Caudate nucleus (tissue), 63 donors: ENCODE measurements at places on chromosomes 13 and 19.

DNA sequence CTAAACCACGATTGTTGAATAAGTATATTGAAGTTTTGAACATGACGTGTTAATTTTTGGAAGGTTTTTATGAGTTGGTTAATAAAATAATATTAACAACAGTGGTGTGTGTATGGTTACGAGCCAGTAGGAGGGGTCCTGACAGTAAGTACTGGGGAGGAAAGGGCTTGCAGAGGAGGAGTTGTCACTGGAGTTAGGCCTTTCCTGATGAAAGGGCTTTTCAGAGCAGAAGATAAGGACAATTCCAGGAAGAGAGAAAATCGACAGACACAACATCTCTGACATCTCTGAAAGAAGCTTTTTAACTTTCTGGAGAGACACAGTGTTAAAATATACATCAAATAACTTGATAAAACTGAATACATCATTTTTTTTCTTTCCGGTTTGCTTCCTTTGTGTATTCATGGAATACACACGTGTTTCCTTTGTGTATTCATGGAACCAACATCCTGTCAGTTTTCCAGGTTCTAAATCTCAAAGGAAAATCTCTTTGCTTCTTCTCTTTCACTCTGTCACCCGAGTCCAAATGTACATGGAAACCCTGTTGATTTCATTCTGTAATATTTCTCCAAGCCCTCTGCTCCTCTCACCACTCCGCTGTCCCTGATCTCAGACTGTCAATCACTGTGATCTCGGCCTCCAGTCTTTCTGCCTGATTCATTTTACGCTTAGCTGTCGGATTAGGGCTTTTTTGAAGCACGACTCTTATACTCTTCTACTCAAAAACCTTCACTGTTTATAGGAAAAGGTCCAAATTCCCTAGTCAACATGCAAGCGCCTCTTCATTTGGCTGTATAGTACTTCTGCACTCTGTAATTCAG is 374.4 kb downstream of the DLEU7 start:
- DNase-seq: no peak

DNA sequence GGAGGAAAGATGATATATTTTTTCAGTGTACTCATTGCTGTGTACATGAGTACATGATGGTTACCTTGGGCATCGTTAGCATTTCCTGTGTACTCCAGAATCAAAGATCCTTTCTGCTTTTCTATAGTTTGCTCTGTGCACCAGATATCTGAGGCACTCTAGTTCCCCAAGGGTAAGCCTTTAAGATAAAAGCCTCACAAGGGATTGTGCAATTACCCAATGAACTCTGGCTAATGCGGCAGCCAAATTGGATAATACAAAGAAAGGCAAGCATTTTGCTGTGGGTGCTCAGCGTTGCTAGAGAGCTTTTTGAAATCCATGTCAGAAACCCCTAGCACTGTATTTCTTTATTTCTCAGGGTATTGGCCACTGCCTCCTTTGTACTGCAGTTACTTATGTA is 2.9 kb downstream of the CYSLTR2 start:
- DNase-seq: no peak

DNA sequence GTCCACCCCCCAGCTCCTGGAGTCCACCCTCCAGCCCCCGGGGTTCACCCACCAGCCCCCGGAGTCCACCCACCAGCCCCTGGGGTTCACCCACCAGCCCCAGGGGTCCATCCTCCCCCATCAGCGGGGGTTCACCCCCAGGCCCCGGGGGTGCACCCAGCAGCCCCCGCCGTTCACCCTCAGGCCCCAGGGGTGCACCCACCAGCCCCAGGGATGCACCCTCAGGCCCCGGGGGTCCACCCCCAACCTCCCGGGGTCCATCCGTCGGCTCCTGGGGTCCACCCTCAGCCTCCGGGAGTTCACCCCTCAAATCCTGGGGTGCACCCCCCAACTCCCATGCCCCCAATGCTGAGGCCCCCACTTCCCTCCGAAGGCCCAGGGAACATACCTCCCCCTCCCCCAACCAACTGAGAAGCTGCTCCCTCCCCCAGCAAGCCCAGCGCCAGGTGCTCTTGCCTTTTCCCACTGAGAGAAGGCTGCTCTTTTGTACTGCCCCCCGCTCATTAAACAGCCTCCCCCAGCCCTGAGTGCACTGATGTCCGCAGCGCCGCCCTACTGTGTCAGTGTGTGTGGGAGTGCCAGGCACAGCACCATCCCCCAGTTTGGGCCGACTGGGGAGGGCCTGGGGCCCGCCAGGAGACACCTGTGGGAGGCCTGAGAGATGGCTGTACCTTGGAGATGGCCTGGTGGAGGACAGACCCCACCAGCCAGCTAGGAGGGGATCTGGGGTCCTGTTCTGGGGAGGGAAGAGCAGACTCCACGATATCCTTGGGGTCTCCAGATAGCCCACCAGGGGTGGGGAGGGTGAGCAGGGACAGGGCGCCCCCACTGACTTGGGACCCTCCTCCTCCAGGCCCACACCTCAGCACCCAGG is 750 bp upstream of the AMH start:
- no peak for DNase-seq

DNA sequence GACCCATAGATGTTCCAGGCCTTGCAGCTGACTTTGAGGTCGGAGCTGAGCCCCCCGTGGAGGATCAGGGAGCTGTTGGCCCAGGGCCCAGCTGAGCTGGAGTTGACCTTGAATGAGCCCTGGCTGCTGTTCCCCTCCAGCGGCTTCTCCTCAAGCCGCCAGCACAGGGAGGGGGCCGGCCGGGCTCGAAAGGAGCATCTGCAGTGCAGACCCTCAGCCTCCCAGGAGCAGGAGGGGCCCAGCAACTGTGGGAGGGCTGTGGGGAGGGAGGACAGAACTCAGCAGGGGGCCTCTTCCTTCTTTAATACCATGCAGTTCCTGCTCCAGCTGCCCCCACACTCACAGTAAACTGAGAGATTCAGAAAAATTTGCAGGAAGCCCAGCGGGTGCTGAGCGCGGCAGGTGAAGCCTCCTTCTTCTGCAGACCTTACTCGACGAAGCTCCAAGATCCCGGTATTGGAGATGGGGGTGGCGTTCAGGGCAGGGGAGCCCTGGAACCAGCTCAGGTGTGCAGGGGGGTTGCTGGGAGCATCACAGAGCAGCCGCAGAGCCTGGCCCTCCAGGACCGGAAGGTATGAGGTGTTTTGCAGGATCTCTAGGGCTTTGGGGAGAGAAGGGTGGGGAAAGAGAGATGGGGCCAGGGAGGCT is 2.6 kb downstream of the SIGLEC5 start:
- no peak for DNase-seq

DNA sequence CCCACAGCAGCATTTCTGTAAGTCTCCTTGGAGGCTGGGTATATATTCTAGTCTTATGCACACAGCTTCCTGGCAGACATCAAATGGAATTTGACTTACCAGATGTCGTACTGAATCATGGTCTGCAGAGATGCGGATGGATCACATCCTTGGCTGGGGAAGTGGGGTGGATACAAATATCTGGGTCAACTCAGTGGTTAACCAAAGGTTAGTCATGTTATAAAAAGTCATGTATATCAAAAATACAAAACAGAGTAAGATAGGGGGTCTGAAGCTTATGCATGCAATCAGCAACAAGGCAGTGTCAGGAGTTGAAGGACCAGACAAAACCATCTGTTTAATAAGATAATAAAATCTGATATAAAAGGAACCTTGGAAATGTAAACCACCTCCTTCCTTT is 61.9 kb downstream of the WASF3 start:
- no peak for DNase-seq

- no peak for DNase-seq
Measured at GRCh38 chr19:7743425-7743841, 3.9 kb downstream of the CD209 start.

- DNase-seq: no peak
Measured at GRCh38 chr13:36666477-36667229, 7.2 kb upstream of the SERTM1 start.

GRCh38 chr13:28002886-28003698 is 14.6 kb upstream of the URAD start:
- DNase-seq: no peak

DNA sequence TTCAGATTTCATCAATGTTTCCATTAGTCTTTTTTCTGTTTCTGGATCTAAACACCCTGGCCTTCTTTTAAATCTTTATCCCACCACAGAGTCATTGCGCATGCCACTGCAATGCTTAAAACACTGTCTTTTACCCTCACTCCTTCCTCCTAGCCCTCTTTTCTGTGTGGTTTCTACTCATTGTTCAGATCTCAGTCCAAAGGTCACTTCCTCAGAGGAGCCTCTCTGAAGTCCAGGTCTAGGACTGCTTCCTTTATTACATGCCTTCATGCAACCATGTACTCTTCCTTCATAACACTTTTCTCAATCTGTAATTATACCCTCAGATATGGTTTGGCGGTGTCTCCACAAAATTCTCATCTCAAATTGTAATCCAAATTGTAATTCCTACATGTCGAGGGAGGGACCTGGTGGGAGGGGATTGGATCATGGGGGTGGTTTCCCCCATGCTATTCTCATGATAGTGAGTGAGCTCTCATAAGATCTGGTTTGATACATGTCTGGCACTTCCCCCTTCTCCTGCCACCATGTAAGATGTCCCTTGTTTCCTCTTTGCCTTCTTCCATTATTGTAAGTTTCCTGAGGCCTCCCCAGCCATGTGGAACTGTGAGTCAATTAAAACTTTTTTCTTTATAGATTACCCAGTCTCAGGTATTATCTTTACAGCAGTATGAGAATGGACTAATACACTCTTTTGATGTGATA is 808.9 kb downstream of the DIAPH3 start:
- no peak for DNase-seq

DNA sequence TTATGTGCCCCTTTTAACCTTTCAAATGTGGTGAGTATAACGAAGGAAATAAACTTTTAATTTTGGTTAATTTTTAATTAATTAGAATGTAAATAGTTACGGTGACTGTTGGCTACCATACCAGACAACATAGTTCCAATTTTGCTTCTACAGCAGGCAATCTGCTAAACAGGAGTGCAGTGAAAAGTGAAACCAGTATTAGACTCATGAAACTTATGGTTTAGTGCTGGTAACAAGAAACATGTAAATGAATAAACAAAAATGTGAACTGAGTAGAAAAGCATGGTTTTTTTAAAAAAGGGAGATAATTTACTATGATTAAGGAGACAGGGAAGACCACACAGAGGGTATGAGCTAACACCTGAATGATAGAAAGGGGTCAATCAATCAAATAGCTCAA is 478.4 kb downstream of the PCDH9 start:
- no peak for DNase-seq

GRCh38 chr13:48068036-48068435 is 26.9 kb downstream of the MED4 start:
- no peak for DNase-seq

DNA sequence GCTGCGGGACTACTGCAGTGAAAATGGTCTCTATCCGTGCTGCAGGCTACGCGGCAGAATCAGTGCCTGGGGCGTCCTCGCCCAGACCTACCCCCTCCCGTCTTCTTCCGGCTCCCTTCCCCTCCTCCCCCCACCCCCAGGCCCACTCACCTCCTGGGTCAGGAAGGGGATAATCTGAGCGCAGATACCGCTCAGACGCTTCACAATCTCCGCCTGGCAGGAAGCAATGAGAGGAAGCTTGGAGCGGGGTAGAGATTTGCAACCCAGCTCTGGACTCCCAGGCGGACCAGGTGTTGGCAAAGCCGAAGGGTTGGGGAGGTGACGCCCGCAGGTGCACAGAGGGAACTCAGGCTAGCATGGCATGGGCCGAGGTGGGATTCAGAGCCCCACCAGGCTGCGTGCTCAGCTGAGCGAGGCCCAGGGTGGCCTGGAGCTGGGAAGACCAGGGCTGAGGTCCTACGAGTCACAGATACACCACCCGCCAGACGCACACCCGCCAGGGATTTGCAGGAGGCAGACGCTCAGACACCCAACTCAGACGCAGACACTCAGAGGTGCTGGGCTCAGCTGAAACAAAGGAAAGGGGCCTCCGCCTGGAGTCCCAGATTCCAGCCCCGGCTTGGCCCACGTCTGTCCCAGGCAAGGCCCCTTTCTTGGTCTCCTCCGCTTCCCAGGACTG is 4.1 kb downstream of the TLE2 start:
- no peak for DNase-seq

- DNase-seq: no peak
Measured at GRCh38 chr13:50707628-50708027, 135.9 kb downstream of the DLEU7 start.

- DNase-seq: no peak
Measured at GRCh38 chr13:98508685-98509084, 68.2 kb downstream of the STK24 start.

- DNase-seq: peak; percentile 75
Measured at GRCh38 chr19:13691569-13692435, 72.5 kb upstream of the MRI1 start.

- DNase-seq: no peak
Measured at GRCh38 chr19:41456342-41456918, 13.5 kb downstream of the ERICH4 start.

DNA sequence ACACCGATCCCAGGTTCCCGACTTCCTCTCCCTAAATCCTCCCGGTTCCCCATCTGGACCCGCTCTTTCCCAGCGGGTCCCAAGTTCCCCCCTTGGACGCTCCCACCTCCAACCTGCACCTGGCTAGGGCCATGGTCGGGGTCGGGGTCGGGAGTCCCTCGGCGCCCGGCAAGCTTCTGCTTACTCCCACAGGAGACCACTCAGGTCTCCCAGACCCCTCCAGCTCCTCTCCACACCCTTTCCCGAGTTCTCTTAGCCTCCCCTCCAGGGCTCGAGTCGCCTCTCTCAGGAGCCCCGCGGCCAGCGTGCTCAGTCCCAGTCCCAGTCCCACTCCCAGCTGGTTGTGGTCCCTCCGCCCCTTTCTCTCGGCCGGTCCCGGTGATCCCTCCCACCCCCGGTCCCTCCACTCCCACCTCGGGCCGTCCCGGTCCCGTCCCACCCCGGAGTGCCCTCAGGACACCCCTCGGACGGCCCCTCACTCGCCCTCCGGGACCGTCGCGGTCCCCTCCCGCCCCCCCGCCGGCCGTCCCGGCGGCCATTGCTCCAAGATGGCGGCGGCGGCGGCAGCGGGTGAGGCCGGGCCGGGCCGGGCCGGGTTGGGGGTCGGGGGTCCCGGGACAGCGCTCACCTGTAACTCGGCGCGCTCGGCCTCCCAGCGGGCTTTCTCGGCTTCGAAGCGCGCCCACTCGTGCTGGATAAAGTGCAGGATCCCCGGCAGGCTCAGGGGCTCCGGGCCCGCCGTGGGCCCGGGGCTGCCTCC is at the start of gene FKRP:
Gene FKRP, plus strand, starts transcription at position 537 of the 760 bp plus-strand sequence. CDS start 9,394 bp downstream, outside the sequence.
- no peak for DNase-seq

DNA sequence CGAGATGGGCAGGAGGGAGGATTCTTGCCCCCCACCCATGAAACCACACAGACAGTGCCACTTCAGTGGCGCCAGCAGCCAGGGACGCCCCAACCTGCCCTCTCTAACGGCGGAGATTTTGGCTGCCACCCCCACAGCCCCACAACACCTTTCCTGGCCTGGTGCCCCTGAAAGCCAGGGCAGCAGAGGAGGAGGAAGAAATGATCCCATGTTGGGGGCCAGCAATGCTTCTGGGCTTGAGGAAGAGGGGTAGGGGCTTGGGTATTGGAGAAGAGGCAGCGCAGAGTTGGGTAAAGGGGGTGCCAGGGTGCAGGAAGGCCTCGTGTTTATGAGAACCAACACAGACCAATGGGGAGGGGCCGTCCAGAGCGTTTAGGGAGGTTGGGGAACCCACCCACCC is 1.7 kb downstream of the MLLT1 start:
- DNase-seq: no peak
